ENCODE measurements at places on chromosomes 7 and 10.

DNA sequence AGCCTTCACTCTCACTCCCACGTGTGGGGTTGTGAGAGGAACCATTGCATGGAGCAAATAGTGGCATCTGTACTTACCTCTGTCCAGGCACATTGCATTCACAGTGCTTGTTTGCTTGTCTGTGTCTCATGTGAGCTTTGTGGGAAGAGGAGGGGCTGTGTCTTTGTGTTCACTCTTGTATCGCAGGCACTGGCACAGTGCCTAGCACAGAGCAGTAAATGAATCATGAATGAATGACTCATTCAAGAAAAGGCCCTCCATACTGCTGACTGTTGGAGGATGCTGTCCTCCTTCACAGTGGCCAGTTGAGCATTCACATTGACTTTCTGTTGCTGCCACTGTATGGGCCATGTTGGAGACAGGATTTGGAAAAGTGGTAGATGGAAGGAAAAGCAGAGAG, 125.3 kb downstream of the SORCS3 start:
- DNase-seq: no peak

- DNase-seq: no peak
These were observed 144.5 kb upstream of the NFE2L3 start for GRCh38 chr7:26007510-26007909.

DNA sequence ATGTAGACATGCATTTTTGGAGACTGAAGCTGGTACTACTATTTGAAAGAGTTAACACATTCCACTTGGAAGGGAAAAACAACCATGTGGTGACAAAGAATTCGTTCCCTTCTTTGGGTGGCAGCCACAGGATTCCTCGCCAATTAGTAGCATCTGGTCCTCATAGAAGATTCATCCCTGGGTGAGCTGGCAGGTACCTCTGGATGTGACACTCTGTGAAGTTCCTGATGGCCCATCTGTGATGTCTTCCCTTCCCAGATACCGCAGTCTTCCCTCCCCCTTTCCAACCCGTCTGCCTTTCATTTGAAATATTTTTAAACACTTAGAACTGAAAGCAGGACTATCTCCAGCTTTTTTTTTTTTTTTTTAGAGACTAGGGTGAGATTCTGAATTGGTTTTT, 569.5 kb downstream of the TYW1 start:
- DNase-seq: no peak

DNA sequence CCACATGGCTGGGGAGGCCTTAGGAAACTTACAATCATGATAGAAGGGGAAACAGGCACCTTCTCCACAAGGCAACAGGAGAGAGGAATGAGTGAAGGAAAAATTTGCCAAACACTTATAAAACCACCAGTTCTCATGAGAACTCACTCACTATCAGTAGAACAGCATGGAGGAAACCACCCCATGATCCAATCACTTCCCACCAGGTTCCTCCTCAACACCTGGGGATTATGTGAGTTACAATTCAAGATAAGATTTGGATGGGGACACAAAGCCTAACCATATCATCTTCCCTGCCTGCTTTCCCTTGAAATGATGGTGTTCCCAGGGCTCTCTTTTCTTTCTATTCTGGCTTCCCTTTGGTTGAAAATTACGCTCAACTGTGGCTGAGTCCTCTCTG, 262.7 kb upstream of the HABP2 start:
- DNase-seq: no peak

DNA sequence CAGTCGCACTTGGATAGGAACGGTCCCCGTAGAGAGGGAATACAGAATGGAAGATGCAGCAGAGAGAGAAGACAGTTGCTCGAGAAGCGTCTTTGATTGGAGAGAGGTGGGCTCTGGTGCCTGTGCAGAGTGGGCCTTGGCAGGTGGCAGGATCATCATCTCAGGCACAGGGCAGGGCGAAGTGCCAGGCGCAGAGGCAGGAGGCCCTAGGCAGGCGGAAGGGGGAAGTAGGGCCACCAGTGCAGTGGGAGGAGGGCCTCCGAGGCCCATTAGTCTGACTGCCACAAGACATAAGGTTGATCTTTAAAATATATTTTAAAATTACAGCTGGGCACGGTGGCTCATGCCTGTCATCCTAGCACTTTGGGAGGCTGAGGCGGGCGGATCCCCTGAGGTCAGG, 10.1 kb downstream of the CARD11 start:
- DNase-seq: no peak

DNA sequence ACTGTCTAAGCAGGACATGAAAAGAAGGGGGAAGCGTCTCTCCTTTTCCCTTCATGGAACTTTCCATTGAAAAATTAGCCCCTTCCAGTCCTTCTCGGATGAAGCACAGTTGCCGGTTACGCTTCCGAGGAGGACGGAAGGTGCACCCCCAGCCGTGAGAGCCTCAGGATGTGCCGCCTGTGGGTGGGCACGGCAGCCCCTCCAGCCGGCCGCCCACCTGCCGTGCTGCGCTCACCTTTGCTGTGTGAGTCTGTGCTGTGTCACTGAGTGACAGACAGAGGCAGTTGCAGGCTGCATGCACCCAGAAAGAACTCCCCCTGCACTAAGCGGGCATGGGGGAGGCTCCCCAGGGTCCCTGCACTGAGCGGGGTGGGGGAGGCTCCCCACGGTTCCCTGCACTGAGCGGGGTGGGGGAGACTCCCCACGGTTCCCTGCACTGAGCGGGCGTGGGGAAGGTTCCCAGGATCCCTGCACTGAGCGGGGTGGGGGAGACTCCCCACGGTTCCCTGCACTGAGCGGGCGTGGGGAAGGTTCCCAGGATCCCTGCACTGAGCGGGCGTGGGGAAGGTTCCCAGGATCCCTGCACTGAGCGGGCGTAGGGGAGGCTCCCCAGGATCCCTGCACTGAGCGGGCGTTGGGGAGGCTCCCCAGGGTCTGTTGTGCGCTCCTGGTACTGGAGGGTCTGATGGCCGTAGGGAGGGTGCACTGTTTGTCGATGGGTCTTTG, 74.2 kb downstream of the DNAJB6 start:
- DNase-seq: no peak

DNA sequence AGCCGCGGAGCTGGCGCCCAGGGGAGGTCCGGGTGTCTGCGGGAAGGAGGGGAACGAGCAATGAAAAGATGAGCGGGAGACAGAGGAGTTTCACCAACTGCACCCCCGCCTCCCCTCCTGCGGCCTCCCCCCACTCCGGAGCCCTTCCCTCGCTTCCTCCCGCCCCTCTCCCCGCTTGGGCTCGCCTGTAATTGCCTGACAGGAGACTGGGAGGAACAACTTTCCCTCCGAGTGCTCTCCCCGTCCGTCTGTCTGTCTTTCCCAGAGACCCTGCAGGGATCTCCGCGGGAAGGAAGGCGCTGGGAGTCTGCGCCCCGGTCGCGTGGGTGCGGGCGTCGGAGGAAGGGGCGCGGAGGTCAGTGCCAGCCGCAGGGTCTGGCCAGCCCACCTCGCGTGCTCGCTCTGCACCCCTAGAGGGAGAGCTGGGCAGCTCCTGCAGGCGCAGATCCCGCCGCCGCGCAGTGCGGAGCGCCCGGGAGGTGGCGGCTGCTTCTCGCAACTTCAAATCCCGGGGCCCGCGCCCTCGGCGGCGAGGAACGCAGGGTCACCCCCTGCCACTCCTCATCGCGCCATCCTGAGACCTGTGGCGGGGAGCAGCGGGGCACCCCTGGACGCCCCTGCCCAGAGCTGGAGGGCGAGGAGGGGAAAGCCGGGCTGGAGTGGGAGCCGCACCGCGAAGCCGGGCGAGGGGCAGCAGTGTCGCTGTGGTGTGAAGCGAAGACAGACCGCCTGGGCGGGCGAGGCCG, 511 bp upstream of the NRP1 start:
- peak; percentile 83 for DNase-seq

DNA sequence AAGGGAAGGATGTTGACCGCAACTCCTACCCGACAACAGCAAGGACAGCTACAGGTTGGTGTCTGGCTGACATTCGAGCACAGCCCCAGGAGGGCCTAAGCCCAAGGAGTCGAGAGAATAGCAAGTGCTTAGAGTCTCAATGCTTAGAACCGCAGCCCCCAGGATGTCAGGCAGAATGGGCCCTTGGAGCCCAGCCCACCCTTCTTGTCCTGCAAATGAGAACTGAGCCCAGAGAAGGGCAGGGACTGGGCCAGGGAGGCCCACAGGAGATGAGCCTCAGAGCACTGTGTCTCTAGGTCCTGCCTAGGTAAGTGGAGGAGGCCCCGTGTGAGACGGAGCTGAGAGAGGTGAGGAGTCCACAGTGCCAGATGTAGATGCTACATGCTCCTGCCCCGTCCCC, 173.3 kb upstream of the ZMIZ1 start:
- DNase-seq: no peak

DNA sequence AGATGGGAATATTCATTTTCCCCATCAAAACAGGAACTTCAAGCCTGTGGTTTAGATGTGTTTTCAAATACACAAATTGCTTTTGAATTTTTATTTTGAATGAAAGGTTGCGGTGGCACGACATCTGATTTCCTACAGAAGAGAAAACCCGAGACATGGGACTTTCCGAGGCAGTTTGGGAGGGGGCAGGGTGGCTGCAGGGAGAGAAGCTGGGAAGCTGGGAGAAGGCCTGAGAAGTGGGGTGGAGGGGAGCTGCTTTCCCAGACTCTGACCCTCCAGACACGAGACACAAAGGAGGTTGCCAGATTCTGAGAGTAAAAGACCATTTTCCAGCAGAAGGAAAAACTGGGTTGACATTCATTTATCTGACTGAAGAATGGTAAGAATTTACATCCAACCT, 19.6 kb downstream of the TMEM176A start:
- no peak for DNase-seq

GRCh38 chr7:151139071-151139790, 28.3 kb downstream of the GBX1 start:
- DNase-seq: no peak

DNA sequence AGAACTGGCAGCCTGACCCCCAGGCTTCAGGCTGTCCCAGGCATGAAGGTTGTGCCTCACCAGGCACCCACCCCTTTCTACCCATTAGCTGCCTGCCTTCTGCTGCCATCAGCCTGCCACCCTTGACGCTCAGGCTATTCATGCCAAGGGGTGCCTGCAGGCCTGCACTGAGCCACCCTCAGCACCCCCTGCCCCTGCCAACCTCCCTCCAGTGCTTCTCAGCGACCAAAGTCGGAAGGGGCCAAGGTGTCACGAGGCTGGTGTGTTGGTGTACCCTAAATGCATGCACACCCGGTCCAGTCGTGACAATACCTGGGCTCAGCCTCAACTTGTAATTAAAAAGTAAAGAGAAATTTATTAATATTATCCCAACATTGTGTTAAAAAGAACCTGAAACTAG, 422.7 kb downstream of the ARL4A start:
- no peak for DNase-seq

Measured in ELF-1 (cell line).